ENCODE measurements at places on chromosomes 6 and 20.

- DNase-seq: peak; percentile 75
These were observed 1.7 kb downstream of the STXBP5 start for GRCh38 chr6:147205690-147206600.

GRCh38 chr20:64238115-64238825 lies 17.3 kb upstream of the PCMTD2 start:
- DNase-seq: no peak

DNA sequence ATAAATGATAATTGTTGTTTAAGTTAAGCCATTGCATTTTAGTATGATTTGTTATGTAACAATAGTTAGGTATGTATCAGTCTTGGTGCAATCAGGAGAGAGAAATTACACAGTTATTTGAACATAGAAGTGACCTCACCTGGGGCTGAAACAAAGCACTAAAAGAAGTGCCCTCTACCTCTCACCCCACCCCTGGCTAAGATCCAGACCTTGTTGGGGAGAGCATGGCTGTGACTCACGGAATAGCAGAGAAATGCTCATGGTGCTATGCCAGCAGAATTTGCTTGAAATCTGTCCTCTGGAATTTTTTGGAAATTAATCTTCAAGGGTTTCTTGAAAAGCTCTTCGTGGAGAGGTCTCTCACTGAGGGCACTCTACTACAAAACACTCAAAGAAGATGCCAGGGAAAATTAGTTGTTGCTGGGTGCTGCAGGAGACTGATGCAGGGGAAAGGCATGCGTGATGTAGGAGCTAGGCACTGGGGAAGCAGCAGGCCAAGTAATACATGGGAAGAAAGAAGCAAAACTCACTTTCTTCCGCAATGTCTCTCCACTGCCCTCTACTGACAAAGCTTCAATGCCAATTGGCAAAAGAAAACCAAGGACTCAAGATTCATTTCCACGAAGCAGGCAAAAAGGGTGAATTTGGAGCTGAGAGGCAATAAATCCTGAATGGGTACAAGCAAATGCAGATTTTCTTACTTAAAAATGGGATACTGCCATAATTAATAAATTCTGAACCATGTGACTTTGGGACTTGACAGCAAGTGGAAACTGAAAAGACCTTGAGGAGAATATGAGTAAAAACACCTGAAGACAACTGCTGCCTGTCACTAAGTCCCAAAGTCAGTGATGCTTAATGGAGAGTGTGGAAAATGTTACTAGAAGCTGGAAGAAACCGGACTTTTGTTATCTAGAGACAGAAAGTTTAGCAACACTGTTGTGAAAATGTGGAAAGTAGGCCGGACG lies 136.3 kb upstream of the ZNF184 start:
- peak; percentile 66 for DNase-seq

DNA sequence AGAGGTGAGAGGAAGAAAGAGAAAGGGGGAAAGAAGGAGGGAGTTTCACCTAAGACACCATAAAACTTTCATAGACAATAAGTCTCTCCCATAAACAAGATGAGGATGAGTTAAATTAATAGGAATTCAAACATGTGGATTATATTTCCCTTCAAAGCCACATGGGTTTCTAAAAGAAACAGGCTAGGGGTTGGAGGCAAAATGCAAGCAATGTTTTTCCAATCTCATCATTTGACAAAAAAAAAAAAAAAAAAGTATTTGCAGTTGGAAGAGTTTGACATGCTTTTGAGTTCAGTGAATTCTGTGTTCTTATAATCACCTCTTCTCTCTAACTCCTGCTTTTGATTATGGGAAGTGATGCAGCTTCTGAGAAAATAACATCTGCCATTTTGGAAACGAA lies 286.5 kb upstream of the PRND start:
- DNase-seq: no peak

DNA sequence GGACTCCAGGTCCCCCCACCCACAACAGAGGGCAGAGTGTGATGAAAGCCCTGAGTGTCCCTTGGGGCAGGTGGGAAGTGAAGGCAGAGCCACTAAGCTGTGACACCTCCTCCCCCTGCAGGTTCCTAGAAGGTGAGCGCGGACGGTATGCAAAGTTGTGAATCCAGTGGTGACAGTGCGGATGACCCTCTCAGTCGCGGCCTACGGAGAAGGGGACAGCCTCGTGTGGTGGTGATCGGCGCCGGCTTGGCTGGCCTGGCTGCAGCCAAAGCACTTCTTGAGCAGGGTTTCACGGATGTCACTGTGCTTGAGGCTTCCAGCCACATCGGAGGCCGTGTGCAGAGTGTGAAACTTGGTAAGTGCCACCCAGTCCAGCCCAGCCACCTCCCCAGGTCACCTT lies 159.6 kb upstream of the RNF24 start:
- DNase-seq: no peak

DNA sequence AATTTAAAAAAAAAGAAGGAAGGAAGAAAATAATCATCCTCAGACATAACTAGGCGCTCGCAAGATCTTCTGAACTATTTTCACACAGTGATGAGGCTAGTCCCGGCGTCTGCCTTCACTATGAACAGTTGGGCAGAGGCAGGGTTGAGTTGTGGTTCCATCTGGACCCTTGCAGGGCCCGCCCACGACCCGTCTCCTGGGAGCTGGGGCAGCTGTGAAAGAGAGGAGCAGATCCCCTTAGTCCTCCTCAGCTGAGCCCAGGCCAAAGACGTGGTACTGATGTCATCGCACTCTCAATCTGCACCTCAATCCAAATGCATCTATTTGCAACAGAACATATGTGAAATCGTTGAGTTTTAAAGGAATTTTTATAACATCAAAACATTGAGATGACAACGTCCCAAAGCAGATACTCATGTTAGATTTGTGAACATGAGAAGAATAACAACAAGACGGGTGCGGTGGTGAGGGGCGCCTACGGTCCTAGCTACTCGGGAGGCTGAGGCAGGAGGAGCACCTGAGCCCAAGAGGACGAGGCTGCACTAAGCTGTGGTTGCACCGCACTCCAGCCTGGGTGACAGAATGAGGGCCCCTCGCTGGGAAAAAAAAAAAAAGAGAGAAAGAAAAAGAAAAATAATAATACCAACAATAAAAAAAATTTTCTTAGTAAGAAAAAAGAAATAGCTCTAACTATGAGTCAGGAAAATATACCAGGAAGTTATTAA lies 15.3 kb downstream of the TCFL5 start:
- DNase-seq: no peak

DNA sequence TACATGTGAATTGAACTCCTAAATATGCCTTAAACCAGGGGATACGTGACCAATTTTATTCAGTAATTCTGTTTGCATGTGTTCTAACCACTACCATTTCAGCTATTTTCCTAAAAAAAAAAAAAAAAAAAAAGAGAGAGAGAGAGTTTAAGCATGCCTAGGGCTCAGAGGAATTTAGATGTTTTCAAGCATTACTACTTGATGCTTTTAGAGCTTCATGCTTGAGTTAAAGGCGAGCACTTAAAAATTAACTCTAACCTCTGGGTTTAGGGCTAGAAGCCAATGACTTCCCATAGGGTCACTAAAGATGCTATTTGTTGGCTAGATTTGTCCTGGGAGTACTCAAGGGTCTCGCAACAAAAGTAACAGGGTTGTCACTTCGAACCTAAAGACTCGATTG lies 217.7 kb downstream of the ATXN1 start:
- DNase-seq: no peak

DNA sequence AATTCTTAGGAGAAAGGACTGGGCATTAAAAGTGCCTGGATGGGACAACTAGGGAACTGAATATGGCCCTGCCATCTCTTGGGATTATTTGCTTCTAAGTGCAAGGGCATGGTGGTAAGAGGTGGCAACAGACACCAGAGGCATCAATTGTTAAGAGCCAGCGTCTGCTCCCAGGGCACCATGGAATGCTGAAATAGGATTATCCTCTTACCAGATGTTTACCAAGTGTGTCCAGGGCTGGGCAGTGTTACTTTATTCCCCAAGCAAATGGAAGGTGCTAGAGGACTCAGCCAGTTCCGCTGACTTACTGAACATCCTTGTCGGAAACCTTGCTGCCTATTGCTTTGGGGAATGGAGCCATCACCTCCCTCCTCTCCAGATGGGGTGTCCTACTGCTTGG lies 273.6 kb upstream of the SUPT3H start:
- DNase-seq: no peak

DNA sequence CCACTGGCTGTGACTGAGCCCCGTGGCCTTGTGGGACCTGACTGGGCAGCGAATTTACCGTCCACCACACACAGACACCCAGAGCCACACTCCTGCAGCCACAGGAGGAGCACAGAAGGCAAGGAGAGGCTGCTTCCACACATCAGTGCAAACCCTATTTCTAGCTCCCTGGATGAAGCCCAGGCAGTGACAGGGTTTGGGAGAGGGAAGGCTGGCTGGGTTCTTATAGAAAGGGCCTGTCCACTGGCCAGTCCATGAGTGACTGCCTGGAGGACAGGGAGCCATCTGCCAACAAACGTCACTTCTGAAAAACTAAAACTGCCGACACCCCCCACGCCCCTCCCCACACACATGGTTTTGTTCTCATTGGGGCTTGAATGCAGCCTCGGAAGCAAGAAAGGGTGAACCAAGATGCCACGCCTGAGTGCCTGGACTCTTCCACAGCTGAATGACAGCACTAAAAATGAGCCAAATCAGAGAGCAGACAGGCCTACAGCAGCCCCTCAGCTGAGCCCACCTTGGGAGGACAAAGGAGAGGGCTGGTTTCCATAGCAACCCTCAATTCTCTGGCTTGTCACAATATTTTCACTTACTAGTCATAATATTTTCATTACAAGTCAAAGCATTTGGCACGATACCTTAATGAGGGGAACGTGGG lies 38.4 kb downstream of the RRBP1 start:
- DNase-seq: no peak

DNA sequence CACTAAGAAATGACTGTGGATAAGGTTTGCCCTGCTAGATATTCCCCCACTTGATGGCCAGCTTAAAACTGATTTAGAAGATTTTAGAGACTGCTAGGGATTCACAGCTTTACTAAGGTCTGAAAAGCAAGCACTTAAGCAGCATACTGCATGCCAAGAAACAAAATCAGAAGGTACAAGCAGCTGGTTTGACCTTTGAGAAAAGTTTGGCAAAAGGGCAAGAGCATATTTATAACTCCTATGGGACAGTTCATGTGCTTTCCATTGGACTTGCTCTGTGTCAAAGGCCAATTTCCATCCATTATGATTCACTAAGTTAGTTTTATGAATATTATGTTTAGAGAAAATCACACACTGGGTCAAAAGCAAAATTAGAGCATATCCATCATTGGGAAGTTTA lies 402.8 kb downstream of the PKHD1 start:
- DNase-seq: no peak

GRCh38 chr6:133393891-133394290 lies 152.7 kb downstream of the EYA4 start:
- no peak for DNase-seq

GRCh38 chr6:90103056-90103800 lies 193.4 kb downstream of the BACH2 start:
- peak; percentile 26 for DNase-seq

DNA sequence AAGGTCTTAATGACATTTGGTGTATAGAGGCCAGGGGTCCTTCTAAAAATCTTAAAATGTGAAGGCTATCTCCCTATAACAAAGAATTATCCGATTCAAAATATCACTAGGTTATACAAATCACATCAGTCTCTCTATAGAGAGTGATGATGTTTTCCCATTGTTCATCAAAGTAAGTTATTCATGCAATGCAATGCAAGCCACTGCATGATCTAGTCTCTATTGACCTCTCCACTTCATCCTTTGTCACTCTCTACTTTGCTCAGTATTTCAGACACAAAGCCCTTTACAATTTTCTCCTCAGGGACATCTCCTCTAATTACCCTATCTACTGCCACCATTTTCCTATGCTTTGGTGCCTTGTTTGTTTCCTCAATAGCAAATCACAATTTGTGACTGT lies 628.0 kb downstream of the HTR1B start:
- DNase-seq: no peak

DNA sequence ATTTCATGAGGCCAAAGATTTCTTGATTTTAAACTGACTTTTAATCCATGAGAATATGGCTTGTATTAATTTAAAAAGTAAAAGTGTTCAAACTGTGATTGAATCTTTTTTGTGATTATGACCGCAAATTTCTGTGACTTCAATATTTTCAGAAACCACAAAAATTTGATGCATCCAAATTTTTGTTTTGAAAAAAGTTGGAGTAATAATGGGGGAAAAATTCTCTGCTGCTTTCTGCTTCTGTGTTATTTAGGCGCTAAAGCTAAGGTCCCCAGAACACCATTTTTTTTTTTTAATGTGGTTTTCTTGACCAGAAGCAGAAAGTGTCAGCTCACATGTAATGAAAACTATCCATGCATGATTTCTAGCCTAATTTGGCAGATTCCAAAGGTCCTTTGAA lies 65.3 kb downstream of the GRIK2 start:
- no peak for DNase-seq

DNA sequence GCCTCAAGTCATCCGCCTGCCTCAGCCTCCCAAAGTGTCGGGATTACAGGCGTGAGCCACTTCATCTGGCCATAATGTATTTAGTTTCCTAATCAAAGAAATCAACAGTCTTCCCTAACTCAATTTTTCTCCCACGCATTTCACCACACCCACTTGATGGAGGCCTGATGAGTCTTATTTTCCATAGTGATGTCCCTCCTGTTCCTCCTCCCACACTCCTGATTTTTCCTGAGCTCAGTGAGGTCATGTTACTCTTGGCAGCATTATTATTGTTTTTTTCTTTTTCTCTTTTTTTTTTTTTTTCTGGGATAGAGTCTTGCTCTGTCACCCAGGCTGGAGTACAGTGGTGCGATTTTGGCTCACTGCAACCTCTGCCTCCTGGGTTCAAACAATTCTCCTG lies 8.9 kb downstream of the ABRACL start:
- no peak for DNase-seq

DNA sequence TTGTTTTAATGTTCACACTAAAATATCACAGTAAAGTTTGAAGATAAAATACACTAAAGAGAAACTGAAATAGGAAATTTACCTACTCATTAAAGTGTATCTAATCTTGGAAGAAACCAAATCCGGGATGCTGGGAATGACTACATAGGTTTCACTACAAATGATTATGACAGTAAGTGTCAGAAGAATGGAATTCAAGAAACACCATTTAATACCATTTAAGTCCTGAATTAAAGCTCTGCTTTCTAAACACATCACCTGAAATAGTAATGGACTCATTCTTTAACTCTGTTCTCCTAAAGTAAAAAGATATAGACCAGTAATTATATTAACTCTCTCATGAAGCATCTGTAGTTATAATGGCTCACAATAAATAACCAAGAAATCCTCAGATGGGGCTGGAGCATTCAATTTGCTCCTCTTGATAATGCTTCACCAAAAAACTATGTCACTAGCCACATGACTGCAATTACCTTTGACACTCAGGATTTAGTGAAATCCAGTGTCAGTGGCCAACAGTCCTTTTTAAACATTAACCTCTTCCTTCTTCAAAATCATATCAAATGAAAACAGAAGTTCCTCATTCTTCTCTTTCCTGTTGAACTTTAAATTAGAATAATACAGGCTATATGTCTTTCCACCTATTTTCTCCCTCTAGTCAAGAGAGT lies 41.4 kb downstream of the MAP7 start:
- no peak for DNase-seq

- no peak for DNase-seq
These were observed 196.5 kb downstream of the ARHGAP18 start for GRCh38 chr6:129513471-129513870.

Measured in NCI-H69 (cell line).